Mucosa of descending colon (tissue), 3 donors: ENCODE measurements at places on chromosomes 2 and 18. TPM values are rescaled to one million over a fixed set of nuclear protein-coding genes. Genes with fewer than 3 reads are reported as not detected.

Gene ARHGEF33
- 0.29 TPM for total RNA-seq

Gene KLHL14
- 0.12 TPM for total RNA-seq

DNA sequence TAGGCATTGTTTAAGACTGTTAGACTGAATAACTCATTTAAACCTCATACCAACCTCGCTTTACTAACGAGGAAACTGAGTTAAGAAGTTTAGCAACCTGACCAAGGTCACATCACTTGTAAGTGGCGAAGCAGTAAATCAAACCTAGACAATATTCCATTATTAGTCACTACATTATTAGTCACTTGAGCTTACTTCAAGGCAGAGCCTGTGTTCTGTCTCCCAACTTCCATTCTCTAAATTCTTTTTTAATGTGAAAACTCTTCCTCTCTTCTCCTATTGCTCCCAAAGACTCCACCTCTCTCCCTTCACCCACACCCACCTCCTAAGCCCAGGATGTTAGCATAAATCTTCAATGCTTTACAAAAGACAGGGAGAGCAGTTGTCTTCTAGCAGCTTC, 156.5 kb downstream of the ARL6IP6 start:
- no peak for DNase-seq

- DNase-seq, result no peak
Observed at GRCh38 chr2:149278161-149278871, 52.1 kb upstream of the LYPD6 start.

Gene GALNT5
- 16.5 TPM for total RNA-seq

GRCh38 chr2:111702119-111702803, 181.7 kb downstream of the ANAPC1 start:
- DNase-seq, result peak; percentile 60

Gene SPDYA
- 2.3 TPM for total RNA-seq

DNA sequence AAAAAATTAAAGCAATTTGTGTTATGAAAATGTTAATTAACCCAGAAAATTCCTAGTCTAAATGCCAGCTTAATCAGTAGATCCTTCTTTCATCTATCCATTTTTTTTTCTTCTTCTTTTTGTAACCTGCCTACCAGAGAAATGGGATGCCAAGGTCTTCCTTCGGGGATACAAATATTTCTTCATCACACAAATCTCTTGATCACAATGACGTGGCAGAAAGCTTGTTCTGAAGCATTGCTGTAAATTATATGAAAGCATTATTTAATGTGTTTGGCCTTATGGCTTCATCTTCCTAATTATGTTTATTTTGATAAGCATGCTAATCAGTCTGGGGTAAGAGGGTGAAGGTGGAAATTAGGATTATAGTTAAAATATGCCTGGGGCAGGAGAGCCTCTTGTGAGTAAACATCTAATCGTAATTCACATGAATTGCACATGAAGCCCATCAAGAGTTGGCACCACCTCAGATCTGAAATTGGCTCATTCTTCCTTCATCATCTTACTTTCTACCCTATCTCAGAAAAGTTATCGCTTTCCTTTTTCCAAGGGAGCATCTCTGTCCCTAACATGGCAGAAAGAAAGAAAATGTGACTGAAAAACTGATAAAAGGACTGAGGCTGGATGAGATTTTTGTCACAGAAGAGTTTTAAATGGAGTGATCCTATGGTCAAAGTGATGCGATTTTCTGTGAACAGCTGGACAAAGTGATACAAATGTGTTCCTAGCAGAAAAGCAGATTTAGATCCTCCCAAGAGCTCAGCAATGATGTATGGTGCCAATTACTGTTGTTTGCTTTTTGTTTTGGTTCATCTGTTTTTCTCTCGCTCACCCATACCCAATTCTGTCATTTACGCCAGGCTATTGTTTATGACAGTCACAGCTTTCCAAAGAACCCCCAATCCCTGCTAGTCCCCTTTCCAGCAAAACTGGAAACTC, 76.9 kb upstream of the PMAIP1 start:
- DNase-seq, result no peak

- no peak for DNase-seq
Observed at GRCh38 chr2:101430156-101430555, 42.9 kb upstream of the CREG2 start.

- no peak for DNase-seq
Observed at GRCh38 chr2:43714164-43714563, 37.9 kb upstream of the C1GALT1C1L start.

- no peak for DNase-seq
Observed at GRCh38 chr18:54173980-54174630, 50.4 kb downstream of the MBD2 start.

Gene DIPK1C
- 0.98 TPM for total RNA-seq

- no peak for DNase-seq
Observed at GRCh38 chr2:182639971-182640370, 76.1 kb upstream of the DNAJC10 start.

Gene SCN1A
- not detected for total RNA-seq

Gene UNC80
- 0.09 TPM for total RNA-seq

GRCh38 chr2:151762694-151763093, 28.4 kb upstream of the NEB start:
- no peak for DNase-seq

- DNase-seq, result peak; percentile 65
Observed at GRCh38 chr18:62999392-62999791, 284.1 kb downstream of the PHLPP1 start.

DNA sequence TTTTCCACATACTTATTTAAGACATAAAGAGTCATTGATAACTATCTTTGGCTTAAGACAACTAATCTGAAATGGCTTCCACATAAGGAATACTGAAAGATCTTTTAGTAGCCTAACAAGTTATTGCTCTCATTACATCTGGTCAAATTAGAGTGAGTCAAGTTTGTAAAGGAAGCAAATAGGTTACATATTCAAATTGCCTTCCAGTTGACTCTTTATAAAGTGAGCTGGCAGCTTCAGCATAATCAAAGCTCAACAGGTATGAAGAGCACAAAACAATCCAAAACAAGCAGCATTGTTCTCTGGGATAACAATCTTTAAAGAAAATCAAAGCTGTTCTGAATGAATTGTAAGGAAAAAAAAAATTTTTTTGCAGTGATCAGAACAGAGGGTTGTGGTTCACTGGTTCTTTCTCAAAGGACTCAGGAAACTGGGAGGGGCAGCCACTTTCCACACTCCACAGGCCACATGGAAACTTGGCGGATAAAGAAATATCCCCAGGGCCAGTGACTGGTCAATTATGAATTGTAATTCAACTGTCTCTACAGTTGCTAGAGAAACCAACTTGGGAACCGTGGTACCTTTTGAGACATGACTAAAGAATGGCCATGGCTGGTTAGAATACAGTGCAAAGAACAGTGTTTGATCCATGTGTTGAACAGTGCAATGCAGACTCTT, 369.3 kb upstream of the KCNH7 start:
- no peak for DNase-seq

- DNase-seq, result no peak
Observed at GRCh38 chr2:13826314-13826853, 806.1 kb upstream of the LRATD1 start.

GRCh38 chr2:70746094-70746974, 21.7 kb downstream of the ADD2 start:
- no peak for DNase-seq

GRCh38 chr18:8830067-8831060, 125.0 kb downstream of the MTCL1 start:
- DNase-seq, result no peak

- no peak for DNase-seq
Observed at GRCh38 chr2:49111006-49111405, 43.3 kb downstream of the FSHR start.

GRCh38 chr2:85907671-85908157, 18.9 kb upstream of the ST3GAL5 start:
- DNase-seq, result no peak

Gene RRM2
- total RNA-seq, result 8.5 TPM

Gene TMEM17
- total RNA-seq, result 0.70 TPM

DNA sequence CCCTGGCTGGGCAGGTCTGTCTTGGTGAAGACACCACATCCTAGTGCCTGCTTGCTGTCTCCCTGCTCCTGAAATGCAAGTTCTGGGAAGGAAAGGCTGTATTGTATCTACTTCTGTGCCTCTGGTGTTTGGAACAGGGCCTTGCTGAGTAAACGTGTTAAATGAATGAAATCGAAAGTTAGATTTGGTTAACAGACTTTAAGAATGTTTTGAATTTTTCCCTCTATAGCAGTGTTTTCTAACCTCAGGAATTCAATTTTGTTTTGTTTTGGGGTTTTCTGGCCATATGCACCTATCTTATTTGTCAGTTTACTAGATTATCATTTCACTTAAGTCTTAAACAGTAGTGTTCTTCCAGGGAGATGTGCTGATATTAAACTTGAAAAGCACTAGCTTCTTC, 20.7 kb downstream of the FARP2 start:
- DNase-seq, result no peak

Gene TGFBRAP1
- 24.3 TPM for total RNA-seq

Gene RPRM
- 2.5 TPM for total RNA-seq
